ENCODE measurements at places on chromosomes 5 and 9.

- DNase-seq = no peak
Measured at GRCh38 chr9:109270441-109270840, 50.4 kb downstream of the EPB41L4B start.

GRCh38 chr5:143084407-143084806, 314.2 kb downstream of the ARHGAP26 start:
- DNase-seq = no peak

DNA sequence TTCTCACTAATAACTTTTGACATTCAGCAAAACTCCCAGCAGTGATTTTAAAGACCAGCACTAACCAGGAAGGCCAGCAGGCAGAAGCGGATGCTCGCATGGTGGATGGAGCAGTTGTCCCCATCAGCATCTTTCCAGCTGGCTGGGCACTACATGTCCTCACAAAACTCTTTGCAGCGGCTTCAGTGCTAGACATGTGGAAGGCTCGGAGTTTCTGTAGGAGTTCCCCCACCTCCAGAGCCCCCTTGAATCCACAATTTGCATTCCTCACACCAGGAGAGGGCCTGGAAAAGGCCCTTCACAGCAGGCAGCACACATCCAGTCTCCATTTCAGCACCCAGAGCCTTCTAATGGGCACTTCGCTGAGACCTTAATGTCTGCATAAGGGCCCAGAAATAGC, 85.6 kb downstream of the APTX start:
- no peak for DNase-seq

DNA sequence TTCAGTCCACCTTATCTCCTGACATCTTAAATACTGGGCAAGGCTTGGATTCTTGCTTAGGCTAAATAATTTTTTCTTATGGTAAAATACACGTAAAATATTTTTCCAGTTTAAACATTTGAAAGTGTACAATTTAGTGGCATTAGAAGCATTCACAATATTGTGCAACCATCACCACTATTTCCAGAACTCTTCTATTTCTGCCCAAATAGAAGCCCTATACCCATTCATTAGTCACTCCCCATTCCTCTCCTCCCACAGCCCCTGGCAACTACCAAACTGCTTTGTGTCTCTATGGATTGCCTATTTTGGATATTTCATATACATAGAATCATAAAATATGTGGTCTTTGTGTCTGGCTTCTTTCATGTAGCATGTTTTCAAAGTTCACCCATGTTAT, 57.6 kb downstream of the IL31RA start:
- DNase-seq = no peak

DNA sequence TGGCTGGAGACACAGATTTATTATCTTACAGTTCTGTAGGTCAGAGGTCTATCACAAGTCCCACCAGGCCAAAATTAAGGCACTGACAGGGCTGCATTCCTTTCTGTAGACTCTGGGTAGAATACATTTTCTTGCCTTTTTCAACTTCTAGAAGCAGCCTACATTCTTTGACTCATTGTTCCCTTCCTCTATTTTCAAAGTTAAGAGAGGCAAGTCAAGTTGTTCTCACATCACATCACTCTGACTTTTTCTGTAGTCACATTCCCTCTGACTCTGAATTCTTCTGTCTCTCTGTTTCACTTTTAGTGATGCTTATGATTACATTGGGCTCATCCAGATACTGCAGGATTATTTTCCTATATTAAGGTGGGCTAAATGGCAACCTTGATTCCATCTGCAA, 119.0 kb downstream of the MELK start:
- no peak for DNase-seq

- DNase-seq = no peak
Measured at GRCh38 chr5:112735702-112736101, 2.0 kb upstream of the APC start.

- DNase-seq = no peak
Measured at GRCh38 chr5:178312880-178313282, 80.3 kb upstream of the PHYKPL start.

GRCh38 chr9:107409581-107410389, 79.8 kb downstream of the KLF4 start:
- no peak for DNase-seq
